ENCODE measurements at places on chromosomes 1 and 21.

- peak; percentile 22 for DNase-seq
Measured at GRCh38 chr1:209937996-209938959, at the start of gene SYT14. TSS of gene SYT14 (plus strand) at chr1:209938217. CDS start at chr1:209938265, 48 bp downstream.

DNA sequence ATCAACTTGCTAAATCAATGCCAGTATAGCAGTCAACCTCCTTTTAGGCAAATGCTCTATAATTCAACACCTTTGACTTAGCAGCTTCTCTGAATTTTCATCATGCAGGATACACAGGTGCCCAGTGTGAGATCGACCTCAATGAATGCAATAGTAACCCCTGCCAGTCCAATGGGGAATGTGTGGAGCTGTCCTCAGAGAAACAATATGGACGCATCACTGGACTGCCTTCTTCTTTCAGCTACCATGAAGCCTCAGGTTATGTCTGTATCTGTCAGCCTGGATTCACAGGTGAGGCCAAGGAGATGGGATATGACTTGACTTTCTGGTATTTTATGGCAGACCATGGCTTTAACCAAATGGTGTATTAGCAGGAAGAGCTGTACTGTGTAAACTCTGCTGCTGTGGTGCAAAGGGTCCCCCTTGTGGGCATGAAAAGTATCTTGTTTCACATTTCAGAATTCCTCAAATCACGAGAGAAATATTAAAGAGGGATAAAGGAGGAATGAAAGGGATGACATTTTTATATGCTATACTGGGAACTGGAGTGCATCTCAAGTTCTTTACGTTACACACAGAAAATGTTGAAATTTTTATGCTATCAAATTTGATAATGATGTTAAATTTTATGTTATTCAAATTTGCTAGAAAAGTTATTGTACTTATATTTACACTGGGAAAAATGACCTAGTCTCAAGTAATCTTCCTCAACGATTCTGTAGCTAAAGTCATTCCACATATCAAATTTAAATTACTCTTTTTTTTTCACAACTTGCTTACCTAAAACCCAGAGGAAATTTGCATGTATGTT is 88.9 kb downstream of the CRB1 start:
- peak; percentile 36 for DNase-seq

DNA sequence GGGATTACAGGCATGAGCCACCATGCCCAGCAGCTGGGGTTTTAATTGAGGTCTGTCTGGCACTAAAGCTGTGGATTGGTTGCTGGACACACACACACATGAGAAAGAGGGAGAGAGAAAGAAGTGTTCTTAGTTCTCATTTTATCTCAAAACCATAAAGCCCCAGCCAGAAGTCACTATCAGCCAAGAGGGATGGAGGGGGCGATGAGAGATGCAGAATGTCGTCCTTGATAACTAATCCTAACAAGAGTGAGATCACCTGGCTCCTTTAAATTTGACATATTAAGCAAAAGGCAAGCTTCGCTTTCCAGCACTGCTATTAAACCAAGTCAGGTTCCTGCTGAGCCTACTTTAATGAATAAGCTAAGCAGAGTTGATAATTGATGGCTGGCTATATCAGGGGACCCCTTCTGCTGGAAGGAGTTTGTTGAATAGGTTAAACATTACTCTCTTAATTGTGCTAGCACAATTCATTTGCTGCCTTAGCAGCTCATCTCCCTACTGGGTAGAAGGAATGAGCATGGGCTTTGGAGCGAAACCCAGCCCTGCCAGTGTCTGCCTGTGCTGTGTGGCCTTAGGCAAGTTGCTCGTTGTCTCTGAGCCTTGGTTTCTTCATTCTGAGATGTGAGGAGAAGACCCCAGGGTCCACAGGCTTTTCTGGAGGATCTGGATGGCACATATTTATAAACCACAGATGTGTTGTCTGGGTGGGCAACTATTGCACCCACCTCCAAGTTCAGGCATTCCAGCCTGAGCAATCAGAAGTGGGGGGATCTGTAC is 50.8 kb downstream of the ALPL start:
- no peak for DNase-seq

DNA sequence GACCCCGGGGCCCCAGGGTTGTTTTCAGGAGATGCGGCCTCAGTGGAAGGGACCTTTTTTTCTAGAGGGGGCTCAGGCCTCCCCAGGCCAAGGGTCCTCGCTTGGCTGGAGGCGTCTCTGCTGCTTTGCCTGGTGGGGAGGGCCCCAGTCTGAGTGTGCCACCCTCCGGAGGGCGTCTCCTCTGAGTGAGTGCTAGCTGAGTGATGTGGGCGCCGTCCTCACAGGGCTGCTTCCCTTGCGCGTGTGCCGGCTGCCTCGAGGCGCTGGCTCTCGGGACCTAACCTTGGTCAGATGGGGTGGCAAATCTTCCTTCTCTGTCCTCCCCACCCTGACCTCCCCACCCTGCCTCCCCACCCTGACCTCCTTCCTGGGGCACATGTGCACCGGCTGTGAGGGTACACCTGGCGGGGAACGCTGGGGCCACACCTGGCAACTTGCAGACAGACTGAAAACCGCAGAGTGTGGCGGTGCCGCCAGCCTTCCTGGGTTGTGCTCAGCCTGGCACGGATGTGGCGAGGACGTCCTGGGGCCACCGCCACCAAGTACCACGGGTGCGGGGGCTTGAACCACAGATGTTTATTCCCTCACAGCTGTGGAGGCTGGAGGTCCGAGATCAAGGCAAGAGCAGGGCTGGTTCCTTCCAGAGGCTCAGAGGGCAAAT is 93.0 kb upstream of the TTC34 start:
- DNase-seq: no peak

- no peak for DNase-seq
Measured at GRCh38 chr1:92228401-92228800, 10.7 kb downstream of the C1orf146 start.

Measured in erythroblast (primary cell).